Iris pigment epithelial cell (primary cell): ENCODE measurements at places on chromosomes 6 and 20.
A peak's percentile ranks its signal among the peaks of the same experiment; 100 is the strongest.

DNA sequence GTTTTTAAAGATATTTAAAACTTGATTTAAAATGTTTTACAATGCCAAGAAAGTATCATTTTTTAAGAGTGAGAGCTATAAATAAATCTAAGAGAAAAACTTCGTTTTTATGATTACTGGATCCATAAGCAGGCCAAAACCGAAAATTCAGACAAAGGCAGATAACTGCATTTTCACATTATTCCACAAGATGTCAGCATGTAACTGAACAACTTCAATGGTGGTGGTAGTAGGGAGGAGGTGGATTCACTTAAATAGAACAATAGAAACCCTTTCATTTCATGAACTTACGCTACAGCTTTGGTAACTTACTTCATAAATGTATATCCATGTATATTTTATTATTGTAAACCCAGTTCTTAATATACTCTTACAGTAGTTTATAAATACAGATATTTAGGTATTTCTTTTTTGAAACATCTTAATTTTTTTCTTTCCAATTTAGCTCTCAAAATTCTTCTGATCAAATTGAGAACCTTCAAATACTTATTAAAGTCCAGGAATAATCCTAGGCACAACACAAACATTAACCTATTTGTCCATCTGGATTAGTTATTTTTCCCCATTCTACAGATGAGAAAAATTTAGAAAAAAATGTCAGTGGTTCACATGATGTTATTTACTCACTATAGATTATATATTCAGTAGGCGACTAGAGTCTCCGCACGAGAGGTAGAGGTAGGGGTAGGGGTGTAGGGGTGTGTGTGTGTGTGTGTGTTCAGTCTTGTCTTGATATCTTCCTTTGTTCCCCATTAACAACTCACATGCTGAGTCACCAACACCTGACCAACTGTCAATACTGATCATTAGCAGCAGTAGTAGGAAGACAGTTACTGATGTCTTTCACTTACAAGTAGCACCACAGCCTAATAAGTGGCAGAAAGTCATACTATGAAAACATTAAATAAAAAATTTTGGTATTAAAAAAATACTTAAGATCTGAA, 111.5 kb downstream of the ARHGAP18 start:
- peak; percentile 79 for DNase-seq

DNA sequence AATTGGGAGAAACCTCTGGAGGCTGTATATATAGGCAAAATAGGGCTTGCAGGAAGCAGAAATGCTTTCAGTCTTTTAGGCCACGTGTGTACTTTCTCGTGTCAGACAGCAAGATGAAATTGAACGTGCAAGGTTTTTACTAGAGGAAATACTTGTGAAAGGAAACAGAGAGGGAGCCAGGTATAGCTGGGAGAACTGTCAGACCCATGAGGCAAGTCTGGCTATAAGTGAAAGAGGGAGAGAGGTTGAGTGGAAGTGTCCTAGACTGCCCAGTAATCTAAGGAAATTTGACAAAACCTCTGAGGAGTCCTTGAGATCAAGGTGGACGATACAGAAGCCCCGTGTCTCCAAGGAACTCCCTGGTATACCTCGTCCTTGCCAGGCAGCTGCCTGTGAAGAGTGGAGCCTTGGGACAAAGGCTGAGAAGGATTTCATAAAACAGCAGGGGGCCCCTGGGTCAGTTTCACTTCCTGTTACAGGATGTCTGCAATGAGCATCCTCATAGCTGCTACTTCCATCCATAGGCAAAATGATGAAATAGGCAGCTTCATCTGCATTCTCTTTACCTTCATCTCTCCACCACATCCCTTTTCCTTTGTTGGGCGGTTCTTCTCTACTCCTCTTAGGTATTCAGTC, 114.4 kb upstream of the MAP3K7 start:
- no peak for DNase-seq

GRCh38 chr20:46709459-46710152, at the start of gene SLC2A10:
Gene SLC2A10, plus strand, starts transcription at chr20:46709649. Its CDS starts 88 bp downstream, at chr20:46709737.
- peak; percentile 58 for DNase-seq

DNA sequence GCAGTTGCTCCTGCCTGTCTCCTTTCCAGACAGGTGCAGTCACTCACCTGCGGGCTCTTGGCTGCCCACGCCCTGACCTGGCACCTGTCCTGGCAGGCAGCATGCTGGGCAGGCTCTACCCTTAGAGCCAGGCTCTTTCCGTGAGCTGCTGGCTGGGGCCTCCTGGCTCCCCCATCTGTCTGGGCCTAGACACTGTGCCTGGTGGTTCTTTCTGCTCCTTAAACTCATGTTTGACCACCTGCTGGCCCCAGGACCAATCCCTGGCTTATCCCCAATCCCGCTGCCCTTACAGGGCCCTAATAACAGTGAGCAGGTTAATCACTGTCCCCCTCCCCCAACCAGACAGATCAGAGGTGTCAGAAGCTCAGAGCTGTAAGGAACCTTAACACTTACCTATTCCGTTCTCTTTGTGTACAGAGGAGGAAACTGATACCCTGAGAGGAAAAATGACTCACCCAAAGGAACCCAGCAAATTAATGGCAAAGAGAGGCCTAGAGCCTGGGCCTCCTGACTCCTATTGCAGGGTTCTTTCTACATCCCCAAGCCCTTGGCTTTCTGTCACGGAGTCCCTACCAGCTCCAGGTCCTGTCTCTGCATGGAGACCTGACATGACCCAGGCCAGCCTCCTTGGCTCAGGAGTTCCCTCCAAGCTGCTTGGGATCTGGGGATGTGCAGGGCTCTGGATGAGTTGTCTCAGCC, 54.7 kb downstream of the RAB44 start:
- peak; percentile 32 for DNase-seq

DNA sequence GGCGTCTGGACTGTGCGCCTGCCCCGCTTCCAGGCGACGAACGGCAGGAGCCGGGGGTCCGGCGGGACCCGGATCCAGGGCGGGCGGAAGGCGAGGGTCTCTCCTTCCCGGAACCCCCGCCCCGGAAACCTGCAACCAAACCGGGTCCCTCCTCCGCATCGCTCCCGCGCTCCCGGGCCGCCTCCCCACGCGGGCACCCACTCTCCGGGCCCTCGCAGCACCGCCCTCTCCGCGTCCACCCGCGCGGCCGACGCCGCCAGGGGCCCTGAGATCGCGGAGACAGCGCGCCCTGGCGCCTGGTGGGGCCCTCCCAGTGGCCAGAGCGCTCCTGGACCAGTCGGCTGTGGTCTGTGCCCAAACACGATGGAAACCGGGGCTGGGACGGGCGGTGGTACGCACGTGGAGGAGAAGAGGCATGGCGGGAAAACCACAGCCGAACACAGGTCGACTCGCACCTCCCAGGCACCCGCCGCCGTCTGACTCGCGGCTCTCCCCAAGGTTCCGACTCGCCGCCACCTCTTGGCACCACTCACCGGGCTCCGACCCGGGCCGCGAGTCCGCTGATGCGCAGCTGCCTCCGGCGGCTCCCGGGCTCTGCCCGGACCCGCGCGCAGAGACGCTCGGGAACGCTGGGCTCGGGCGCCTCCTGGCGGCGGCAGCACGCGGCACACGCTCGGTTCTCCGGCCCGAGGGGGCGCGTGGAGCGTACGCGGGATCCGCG, 7.9 kb downstream of the NKX2-2 start:
- peak; percentile 36 for DNase-seq

DNA sequence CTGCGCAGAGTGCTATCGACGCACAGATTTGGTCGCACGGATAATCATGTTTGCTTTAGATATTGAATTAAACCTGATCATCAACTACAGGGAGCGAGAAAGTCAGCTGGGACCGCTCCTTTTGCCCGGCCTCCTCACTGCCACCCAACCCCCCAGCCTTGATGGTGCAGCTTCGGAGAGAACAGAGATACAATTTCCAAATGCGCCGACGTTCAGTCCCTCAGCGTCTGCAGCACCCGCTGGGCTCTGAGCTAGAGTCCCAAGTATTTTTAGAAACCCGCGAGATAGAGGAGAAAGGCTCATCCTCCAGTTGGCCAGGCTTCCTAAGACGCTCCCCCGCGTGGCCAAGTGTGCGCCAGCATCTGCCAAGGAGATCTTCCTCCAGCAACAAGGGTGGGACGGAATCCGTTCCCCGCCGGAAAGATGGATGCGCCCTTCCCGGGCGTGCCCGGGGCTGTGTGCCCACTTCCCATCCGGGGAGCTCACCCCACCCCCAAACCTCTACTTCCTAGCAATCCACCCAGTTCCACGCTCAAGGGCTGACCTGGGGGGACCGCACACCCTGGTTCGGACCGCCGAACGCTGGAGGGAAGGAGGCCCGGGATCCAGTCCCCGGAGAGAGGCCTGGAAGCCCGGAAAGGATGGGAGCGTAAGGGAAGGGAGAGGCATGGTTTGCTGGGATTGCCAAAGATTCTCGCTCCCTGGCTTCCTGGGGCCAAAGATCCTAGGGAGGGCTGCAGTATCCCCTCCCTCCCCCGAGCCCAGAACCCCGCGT, 4.1 kb downstream of the NKX2-2 start:
- no peak for DNase-seq

DNA sequence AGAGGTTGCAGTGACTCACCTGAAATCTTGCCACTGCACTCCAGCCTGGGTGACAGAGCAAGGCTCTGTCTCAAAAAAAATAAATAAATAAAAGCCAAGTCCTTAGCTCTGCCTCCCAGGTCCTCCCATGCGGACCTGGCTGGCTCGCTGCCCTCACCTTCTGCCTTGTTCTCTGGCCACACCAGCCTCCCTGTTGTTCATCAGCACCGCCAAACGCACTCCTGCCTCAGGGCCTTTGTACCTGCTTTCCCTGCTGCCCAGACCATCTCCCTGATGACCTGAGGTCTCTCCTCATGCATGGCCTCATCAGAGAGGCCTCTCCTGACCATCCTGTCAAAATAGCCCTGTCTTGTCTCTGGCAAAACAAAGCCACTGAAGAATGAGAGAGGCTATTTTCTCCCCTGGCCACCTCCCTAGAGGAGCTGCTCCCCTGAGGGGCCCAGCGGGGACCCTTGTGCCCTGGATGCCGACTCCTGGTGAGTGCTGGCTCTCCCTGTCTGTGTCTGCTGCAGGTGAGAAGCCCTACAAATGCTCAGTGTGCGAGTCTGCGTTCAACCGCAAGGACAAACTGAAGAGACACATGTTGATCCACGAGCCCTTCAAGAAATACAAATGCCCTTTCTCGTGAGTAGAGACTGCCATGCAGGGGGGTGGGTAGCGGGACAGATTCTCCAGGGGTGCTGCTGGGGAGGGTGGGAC, 22.6 kb upstream of the CHMP4B start:
- no peak for DNase-seq

GRCh38 chr20:38350879-38351775, 4.8 kb downstream of the LBP start:
- no peak for DNase-seq

- peak; percentile 15 for DNase-seq
Observed at GRCh38 chr6:34339432-34339831, 53.0 kb downstream of the NUDT3 start.

DNA sequence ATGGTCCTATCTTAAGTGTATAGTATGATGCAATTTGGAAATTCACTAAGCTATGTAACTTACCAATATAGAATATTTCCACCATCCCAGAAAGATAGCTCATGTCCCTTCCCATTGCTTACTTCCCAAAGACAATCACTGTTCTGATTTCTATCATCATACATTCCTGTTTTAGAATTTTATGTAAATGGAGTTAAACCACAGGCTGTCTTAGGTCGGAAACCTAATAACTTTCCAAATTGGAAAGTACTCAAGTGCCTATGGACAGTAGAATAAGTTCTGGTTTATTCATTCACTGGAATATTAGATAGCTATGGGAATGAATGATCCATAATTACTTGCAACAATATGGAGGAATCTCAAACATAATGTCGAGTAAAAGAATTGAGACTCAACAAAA, 20.1 kb downstream of the ENPP3 start:
- peak; percentile 2 for DNase-seq

DNA sequence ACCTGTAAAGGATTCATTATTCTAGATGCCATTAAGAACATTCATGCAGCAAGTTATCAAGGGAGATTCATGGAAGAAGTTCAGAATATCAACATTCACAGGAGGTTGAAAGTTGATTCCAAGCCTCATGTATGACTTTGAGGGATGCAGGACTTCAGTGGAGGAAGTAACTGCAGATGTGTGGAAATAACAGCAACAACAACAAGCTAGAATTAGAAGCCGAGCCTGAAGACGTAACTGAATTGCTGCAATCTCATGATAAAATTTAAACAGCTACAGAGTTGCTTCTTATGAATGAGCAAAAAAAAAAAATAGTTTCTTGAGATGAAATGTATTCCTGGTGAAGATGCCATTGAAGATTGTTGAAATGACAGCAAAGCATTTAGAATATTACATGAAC, 73.3 kb upstream of the NXT1 start:
- no peak for DNase-seq

DNA sequence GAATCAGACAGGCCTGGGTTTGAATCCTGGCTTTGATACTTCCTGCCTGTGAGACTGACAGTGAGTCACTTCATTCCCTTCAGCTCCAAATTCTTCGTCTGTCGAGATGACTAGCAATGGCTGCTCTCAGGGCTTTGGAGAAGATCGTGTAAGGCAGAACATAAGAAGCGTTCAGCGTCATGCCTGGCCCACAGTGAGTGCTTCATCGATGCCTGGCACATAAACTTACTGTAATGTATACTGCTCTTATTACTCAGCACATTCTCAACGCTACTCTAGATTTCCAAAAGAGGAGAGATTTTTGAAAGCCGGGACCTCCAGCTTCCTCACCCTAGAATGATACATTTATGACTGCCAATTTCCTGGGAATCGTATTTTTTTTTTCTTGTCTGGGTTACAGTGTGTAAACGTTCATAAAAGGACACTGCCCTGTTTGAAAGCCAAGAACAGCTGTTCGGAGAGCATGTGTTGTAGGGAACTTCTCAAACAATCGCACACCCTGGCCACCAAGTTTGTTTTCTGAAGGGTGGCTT, 16.2 kb upstream of the BCAS1 start:
- DNase-seq = peak; percentile 14

DNA sequence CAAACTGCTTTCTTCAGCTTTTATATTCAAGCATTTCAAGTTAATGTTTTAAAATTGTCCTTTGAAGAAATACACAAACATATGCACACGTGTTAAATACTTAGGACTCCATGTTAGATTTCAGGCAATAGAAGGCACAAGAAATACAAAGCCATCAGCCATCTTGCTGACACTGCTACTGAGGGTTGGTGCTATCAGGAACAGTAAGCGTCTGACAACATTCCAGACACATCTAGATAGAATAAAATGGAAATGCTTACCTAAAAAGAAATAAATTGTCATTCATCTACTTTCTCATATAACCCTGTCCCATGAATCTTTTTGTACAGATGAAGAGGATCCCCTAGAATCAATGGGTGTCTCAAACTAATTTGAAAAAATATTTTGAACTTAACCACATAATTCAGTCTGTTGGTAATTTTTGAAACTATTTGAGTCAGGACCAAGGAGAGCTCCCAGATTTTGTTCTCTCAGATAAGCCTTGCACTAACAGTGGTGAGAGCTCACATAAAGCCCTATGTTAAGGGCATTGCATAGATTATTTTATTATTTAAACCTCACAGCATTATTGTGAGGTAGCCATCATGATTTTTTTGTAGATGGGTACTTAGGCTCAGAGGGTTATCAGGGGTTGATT, 631.1 kb upstream of the POU3F2 start:
- DNase-seq = peak; percentile 6

DNA sequence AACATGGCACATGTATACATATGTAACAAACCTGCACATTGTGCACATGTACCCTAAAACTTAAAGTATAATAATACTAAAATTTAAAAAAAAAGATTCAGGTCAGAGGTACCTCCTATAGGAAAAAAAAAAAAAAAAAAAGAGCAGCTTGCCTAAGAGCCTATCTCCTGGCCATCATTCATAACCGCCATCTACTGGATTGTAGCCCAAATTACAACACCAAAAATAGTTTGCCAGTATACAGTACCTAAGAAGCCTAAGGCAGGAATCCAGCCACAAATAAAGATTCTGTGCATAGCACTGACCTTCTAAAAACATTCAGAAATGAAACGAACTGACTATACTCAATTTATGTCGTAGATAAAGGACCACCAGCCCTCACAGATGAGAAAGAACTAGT, 438.4 kb upstream of the ADGRB3 start:
- peak; percentile 26 for DNase-seq
